ENCODE measurements at places on chromosomes 5 and 9.

GRCh38 chr5:132411304-132412013, 41.9 kb downstream of the SLC22A5 start:
- DNase-seq = no peak

- DNase-seq = peak; percentile 60
These were observed 1651.5 kb downstream of the EFNA5 start for GRCh38 chr5:106019261-106019660.

DNA sequence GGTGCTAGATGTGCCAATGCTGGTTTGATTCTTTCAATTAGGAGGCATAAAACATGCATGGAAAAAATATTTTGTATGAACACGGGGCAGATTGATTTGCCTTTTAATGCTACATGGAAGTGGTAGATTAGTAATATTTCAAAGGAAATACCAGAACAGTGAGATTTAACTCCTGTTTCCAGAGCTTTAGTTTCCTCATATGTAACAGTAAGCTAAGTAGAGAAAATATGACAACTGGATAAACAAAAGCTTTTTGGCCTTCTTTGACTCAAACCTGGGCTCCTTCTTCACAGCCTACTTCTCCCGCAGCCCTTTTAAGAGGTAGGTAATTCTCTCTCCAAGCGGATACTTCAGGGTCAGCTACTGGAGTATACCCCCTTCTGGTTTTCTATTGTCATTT, 254.2 kb upstream of the TRPC7 start:
- DNase-seq = no peak

GRCh38 chr9:71025201-71025600, 96.2 kb downstream of the TRPM3 start:
- no peak for DNase-seq

- no peak for DNase-seq
These were observed 48.9 kb downstream of the DAB2IP start for GRCh38 chr9:121700165-121700831.

DNA sequence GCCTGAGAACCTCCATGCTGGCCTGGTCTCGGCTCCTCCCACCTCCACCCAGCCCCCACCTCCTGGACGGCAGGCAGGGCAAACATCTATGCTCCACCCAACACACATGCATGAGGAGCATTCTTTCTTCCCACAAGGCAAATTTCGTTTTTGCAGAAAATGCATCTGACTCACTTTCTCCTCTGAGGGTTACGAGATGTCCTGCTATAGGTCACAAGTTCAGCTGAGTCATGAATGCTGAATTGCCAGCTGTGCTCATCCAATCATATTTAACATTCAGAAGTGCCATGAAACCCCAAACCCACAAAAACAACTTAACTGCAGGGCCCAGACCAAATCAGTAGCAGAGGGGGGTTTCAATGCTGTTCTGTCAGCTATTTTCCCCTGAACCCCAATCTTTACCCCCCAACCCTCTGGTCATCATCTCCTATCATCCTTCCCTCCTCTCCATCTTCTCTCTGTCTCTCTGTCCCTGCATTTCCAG, 39.0 kb upstream of the OSMR start:
- DNase-seq = no peak

- DNase-seq = no peak
These were observed 26.1 kb upstream of the RETREG1 start for GRCh38 chr5:16642867-16643266.

GRCh38 chr5:179284751-179285631, 60.3 kb downstream of the ADAMTS2 start:
- no peak for DNase-seq

- DNase-seq = no peak
These were observed 447.3 kb upstream of the ARRDC3 start for GRCh38 chr5:91830361-91830953.

GRCh38 chr5:36770125-36770524, 106.4 kb upstream of the NIPBL start:
- DNase-seq = no peak

DNA sequence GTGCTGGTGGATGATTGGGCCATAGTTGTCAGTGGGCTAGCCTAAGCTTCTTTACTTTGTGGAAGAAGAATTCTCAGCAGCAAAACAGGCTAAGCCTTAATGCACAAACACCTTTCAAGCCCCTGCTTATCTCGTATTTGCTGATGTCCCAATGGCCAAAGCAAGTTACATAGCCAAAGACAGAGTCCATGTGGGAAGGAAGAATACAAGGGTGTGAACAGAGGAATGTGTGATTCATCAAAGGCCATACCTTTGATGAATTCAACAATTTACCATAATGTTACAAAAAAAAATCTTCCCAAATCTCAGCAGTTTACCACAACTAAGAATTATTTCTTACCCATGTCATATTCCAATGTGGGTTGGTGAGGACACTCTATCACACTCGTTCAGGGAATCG, 1.2 kb upstream of the YTHDC2 start:
- DNase-seq = no peak

- DNase-seq = no peak
These were observed 83.2 kb upstream of the IRX4 start for GRCh38 chr5:1965925-1966324.

- DNase-seq = no peak
These were observed 918 bp upstream of the SLC9A3 start for GRCh38 chr5:524973-525761.

DNA sequence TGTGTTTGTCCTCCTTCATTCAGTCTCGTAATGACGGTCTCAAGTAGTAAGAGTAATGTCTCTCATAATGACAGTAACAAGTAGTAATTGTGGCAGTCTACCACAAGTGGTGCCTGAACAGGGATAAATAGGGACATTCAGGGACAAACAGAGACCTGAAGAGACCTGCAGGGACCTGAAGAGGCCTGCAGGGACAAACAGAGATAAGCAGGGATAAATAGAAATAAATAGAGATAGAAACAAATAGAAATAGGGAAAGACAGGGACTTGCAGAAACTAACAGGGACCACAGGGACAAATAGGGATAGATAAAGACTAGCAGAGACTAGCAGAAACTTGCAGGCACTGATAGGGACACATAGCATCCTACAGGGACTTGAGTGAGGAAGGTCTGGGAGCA, 7.9 kb downstream of the UGT3A2 start:
- DNase-seq = no peak

DNA sequence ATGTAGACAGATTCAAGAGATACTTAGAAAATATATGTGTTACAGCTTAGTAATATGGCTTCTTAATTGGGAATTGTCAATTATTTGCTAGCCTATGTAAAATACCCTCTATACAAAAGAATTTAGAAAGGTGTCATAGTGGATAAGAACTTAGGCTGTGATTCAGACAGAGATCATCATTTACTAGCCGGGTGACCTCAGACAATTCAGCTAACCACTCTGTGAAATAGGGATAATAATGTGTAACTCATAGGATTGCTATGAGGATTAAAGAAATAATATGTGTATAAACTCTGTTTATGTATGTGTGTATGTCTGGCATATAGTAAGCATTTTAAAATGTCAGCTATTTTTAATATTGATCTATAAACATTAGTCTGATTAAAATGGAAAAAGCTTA, 5.9 kb upstream of the LARS1 start:
- DNase-seq = no peak

GRCh38 chr9:112411626-112412027, 31.7 kb downstream of the HSDL2 start:
- no peak for DNase-seq

DNA sequence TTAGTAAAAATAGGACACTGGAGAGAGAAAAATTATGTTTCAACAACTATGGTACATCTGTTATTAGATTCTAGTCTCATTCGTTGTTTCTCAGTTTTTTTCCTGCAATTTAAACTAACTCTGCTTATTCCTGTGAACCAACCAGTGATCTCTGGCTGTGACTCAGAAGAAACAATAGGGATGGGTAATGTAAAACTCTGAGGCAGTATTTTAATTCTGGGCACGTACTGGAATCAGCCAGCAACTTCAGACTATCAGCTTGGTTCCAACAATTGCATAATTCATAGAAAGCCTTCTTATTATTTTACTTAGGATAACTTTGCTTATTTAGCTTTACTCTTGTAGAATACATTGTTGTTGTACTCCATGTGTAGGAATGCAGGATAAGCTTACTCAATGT, 28.8 kb downstream of the MLLT3 start:
- no peak for DNase-seq

DNA sequence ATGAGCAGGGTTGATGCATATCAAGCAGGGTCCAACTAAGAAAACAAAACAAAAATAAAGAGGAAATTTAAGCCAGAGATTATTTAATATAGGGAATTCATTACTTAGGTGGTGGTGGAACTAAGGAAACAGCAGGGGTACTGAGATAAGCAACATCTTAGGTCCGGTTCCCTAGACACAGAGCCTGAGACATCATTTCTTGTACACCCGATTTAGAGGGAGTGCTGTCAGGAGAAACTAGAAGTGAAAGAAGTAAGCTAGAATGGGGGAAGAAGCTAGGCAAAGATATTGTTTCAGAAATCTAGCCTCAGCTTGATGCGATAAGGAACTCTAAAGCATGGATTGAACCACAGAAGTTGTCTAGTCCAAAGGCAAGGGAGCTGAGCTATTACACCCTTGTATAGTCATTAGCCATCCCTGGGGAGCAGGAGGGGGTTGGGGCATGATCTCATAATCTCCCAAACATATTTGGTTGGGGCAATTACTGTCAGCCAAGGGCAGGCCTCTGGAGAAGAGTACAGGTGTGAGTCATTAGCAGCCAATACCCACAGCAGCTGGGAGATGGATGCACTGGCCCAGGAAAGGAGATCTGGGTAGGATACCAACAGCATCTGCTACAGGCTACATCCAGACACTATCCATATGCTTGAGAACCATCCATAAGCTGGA, 194.5 kb downstream of the ARL15 start:
- peak; percentile 11 for DNase-seq

GRCh38 chr9:15349892-15350761, 43.1 kb upstream of the TTC39B start:
- peak; percentile 55 for DNase-seq

DNA sequence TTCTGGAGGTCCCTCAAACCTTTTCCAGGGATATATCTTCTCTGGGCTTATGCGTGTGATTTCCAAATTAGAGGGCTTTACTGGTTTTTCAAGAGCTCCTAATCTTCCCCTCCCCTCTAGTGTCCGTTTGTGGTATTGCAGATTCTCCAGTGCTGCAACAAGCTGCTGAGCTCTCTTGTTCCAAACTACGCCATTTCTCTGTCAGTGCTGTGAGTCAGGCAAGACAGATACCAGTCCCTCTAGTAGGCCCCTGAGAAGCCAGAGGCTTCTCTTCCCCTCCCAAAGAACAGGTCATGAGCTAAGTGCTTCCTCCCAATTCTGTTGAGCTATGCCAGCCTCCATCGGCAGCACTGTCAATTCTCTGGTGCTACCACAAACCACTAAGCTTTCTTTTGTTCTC, 149.5 kb downstream of the FANCC start:
- no peak for DNase-seq
